ENCODE measurements at places on chromosomes 3 and 15. TPM values are rescaled to one million over a fixed set of nuclear protein-coding genes. Genes with fewer than 3 reads are reported as not detected.

DNA sequence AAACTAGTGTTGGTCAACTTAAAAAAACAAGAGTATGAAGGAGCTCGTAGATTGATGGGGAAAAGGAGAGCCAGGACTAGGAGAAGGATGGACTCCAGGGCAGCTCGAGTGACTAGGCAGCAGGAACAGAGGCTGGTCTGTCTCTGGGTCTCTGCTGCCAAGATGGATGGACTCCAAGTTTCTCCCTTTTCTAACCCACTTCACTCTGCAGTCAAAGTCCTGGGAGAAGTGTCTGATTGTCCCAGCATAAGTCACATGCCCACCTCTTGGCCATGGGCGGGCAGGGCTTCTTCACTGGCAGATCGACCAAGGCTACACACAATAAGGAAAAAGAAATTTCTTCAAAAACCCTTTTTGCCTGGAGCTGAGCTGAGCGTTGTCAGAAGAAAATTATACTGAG lies 9.2 kb upstream of the EPB42 start:
- no peaks in the 10 kb centered on the region for H3K36me3 ChIP-seq
- H3K4me3 ChIP-seq = no peak overlapping the region
- H3K27ac ChIP-seq = no peak overlapping the region
- peaks cover 4% of the 10 kb centered on the region for H3K27me3 ChIP-seq

DNA sequence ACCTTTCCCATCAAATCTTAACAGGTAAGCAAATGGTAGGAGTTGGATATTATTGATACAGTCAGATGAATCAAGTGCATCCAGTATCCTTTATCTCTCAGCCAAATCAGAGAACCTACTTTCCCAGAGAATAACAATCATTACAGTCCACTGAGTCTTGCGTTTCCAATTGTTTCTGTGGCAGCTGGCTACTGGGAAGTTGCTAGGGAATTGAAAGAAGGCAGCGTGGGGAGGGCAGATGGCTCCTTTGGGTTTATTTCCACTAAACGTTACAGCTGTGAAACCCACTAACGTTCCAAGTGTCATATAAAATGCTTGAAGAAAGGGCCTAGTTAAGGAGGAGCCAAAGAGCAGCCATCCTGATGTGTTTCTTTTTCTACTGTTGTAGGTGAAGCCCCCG lies 78.4 kb downstream of the WDR72 start:
- no peaks in the 10 kb centered on the region for H3K4me1 ChIP-seq
- no peaks in the 10 kb centered on the region for H3K36me3 ChIP-seq
- no peak for DNase-seq
- H3K4me3 ChIP-seq = no peak overlapping the region

HTR3E gene
- not detected for total RNA-seq

DNA sequence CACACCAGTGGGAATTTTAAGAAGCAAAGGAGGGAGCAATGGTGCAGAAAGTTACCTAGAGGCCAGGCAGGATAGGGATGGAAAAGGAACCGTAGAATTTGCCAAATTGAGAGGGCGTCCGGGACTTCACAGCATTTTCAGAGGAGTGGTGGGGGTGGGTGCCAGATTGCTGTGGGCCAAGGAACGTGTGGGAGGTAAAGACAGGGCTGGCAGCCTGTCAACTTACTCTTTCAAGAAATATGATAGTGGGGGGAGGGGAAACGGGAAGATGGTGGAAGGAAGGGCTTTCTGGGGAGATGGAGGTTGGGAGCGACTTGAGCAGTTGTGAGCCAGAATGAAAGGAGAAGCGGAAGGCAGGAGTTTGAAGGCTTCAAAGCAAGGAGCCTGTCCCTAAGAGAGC lies 1.4 kb upstream of the SLC6A11 start:
- no peaks in the 10 kb centered on the region for H3K36me3 ChIP-seq
- H3K27me3 ChIP-seq = peaks cover 44% of the 10 kb centered on the region
- DNase-seq = no peak
- no peak overlapping the region for H3K4me3 ChIP-seq

GRCh38 chr15:76964157-76964556 lies 30.8 kb upstream of the PSTPIP1 start:
- H3K27ac ChIP-seq = no peak overlapping the region
- no peak for DNase-seq
- no peaks in the 10 kb centered on the region for H3K36me3 ChIP-seq
- H3K4me1 ChIP-seq = no peaks in the 10 kb centered on the region
- peaks cover 18% of the 10 kb centered on the region for H3K27me3 ChIP-seq
- no peak overlapping the region for H3K4me3 ChIP-seq

CD86 gene
- 2.5 TPM for total RNA-seq

DNA sequence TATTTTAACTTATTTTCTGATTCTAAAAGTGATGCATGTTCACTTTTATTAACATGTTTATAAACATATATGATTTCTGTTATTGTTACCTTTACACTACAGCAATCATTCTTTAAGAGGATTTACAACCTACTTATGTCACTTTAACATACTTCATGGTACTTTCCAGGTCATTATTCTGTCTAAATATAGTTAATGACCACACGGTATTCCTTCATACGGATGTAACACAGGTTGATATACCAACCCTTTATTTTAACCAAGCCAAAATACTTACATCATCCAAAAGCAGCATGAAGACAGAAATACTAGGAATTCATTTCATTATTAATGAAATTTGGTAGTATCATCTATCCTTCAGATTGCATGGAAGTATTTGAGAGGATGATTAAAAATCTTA lies 18.6 kb downstream of the PIK3R4 start:
- H3K27me3 ChIP-seq = no peaks in the 10 kb centered on the region
- peaks cover 11% of the 10 kb centered on the region for H3K36me3 ChIP-seq
- H3K4me3 ChIP-seq = no peak overlapping the region
- H3K4me1 ChIP-seq = no peaks in the 10 kb centered on the region
- H3K27ac ChIP-seq = no peak overlapping the region

MAGEL2 gene
- total RNA-seq = not detected

DNA sequence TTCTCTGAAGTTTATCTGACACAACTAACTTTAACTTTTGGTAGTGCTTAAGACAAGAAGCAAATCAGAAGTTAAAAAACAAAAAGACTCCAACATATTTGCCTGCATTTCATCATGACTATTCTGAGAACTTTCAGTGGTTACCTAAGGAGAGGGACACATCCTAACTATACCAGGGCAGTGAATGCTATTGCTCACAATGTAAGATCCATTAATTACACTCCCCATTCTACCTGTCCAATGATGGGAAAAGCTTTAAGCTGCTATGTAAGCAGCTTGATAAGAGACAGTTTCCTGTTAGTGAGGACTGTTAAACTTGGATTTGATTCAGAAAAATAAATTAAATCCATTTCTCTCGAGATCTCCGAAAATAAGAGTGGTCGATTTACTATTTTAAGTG lies 37.5 kb downstream of the SERPINI1 start:
- H3K27ac ChIP-seq = no peak overlapping the region
- no peak overlapping the region for H3K4me3 ChIP-seq
- H3K4me1 ChIP-seq = no peaks in the 10 kb centered on the region
- DNase-seq = no peak
- no peaks in the 10 kb centered on the region for H3K36me3 ChIP-seq
